ELF-1 (cell line): ENCODE measurements at places on chromosomes 3 and 15.

DNA sequence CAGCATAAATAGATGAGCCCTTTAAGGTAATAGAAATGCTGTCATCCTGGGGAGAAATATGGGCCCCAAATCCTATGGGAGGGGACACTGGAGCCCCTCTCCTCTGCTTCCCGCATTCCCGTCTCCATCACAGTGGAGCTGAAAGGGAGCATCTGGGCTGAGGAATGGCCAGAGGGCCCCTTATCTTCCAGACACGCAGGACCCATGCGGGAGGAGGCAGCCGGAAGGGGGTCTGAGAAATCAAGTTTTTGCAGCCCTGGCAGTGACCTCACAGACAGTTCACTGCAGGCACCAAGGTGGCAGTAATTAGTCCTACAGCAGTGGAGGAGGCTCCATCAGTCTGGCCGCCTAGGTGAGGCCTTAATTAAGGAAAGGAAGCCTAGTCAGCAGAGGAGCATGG lies 80.2 kb downstream of the RAB11A start:
- no peak for DNase-seq

GRCh38 chr3:21847005-21847404 lies 96.0 kb upstream of the ZNF385D start:
- no peak for DNase-seq

GRCh38 chr3:158562674-158563073 lies 8.3 kb upstream of the MLF1 start:
- DNase-seq = no peak

DNA sequence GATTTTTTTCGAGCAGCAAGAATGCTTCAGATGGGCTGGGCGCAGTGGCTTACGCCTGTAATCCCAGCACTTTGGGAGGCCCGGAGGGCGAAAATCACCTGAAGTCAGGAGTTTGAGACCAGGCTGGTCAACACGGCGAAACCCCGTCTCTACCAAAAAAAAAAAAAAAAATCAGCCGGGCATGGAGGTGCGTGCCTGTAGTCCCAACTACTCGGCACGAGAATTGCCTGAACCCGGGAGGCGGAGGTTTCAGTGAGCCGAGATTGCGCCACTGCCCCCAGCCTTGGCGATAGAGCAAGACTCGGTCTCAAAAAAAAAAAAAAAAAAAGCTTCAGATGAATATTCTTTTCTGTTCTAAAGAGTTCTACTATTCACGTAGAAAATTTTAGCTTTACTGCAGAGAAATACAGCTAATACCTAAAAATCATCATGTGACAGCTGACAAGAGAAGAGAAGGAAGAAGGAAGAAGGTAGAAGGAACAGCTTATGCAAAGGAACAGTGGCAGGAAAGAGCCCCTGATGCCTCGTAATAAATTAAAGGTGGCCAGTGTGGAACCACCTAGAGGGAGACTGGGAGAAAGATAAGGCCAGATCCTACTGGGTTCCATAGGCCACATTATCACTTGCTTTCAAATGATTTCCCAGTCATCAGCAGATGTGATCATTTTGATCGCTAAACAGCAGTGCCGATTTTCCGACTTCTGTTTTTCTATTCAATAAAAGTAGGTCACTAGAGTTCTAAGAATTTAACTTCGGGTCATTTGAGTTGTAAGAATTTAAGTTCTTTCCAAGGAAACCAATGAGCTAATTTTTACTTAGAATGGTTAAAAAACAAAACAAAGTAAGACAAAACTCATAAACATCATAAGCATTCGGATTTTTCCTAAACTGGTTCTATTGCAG lies 1.5 kb downstream of the CMTM6 start:
- DNase-seq = peak; percentile 46

GRCh38 chr3:11155341-11156025 lies 1.2 kb downstream of the HRH1 start:
- DNase-seq = peak; percentile 75

GRCh38 chr15:75840659-75841058 lies 2.6 kb upstream of the UBE2Q2 start:
- no peak for DNase-seq
